Activated naive CD4-positive, alpha-beta T cell treated with Interleukin-2 at 50 U/mL for 16 hours (primary cell): ENCODE measurements at places on chromosomes 2 and 18.

DNA sequence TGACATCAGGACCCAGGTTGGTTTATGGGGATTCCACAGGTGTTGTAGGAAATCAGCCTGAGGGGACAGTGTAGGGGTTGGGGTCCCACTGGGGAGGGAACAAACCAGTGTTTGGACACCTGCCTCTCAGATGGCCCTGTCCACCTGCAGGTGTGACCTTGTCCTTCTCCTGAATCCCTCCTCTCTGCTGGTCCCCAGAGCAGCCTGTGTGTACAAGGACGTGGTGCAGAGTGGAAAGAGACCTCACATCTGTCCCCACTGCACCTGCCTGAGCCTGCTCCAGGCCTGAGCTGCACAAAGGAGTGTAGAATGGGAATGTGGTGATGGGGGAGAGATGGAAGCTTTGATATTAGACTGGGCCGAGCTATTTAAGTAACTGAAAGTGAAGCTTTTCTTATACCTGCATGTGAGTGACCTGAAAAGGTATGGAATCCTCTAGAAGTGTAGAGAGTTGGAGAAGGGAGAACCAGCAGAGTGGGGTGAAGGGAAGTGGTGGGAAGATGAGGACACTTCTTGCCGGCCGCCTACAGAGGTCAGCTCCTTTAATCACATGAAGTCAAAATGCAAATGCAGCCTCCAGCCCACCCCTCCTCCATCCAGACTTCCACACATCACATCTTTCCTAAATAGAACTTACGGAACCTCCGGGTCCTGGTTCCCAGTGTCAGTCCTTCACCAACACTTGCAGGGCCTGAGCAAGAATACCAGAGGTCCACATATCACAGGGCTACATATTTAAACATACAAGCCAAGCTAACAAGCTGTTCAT is 89.3 kb upstream of the SMAD2 start:
- no peak for DNase-seq

- DNase-seq = no peak
Measured at GRCh38 chr2:63057249-63058143, 6.9 kb downstream of the OTX1 start.

- DNase-seq = no peak
Measured at GRCh38 chr18:42654556-42654955, 460.9 kb downstream of the RIT2 start.

- DNase-seq = no peak
Measured at GRCh38 chr2:48306409-48307284, 223.3 kb upstream of the STON1 start.

- no peak for DNase-seq
Measured at GRCh38 chr2:108605947-108606346, 71.7 kb downstream of the LIMS1 start.

DNA sequence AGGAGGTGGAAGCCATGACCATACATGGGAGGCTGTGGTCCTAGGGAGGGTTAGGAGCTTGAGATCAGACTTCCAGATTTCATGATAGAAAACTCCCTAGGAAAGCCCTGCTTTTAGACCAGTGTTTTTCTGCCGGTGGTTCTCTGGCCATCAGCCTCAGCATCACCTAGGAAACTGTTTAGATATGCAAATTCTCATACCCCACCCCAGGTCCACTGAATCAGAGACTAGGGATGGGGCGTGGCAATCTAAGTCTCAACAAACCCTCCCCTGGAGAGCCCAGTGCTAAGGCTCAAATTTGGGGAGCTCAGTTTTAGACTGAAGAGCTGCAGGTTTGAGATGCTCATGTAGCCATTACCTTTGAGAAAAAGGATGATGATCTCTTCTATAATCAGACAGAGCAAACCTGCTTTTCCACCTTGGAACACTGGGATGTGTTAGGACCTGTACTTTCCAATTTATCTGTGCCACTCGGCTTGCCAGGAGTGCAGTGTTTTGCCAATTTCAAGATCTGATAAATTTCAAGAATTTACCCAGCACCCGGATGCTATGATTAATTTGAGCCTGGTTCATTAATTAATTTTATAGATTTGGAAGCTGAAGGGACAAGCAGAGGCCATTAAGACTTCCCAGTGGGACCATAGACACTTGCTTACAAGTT is 31.5 kb upstream of the LYPD6B start:
- DNase-seq = no peak

- no peak for DNase-seq
Measured at GRCh38 chr2:33496150-33496549, 19.7 kb downstream of the RASGRP3 start.

DNA sequence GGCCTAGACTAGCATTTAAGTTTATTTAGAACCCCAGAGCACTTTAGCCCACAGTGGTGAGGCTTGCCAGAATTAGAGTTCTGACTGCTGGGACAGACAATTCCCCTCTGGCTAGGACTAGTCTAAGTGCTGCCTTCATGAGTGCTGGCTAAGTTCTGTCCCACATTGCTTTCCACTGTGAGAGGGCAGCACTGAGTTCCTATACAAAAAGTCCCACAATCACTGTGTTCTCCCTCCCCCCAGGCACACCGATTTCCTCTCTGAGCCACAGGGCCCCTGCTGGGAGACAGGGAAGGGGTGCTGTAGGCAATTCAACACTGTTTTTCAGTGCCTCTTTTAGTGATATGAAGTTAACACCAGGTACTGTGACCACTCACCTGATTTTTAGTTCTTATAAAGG is 310.9 kb downstream of the DLGAP1 start:
- no peak for DNase-seq

- no peak for DNase-seq
Measured at GRCh38 chr2:72394541-72395070, 246.9 kb upstream of the CYP26B1 start.

GRCh38 chr2:222492683-222493082 is 68.3 kb downstream of the SGPP2 start:
- no peak for DNase-seq

DNA sequence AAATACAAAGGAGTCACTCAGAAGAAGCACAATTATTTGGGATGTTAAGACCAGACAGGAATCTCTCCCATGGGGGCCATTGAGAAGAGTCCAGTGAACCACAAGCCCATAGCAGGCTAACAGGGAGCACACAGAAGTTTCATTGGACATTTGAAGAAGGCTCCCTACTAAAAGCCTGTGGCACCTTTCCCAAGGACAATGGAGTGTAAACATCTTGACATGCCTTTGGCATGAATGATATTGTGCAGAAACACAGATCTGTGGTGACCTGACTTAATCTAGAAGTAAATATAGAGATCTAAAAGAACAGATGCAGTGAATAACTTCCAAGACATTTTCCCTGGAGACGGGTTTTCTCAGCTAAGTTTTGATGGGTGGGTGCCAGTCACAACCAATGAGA is 221.5 kb downstream of the EPHA4 start:
- no peak for DNase-seq

DNA sequence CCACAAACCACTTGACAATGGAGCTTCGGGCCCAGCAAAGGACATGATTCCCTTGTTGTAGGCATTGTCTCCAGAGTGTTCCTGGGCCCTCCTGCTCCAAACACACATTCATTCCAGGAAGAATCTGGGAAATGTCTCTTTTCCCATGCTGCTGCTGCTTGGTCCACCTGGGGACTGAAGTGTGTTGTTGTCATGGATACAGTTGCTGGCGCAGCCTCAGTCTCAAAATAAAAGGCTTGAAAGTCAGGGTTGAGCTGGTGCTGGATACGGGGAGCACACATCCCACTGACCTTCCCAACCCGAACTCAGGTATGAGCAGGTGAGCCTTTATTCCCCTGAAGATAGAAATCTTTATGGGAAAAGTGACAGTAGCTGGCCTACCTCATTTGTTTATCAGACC is 30.6 kb upstream of the SPP2 start:
- DNase-seq = no peak

DNA sequence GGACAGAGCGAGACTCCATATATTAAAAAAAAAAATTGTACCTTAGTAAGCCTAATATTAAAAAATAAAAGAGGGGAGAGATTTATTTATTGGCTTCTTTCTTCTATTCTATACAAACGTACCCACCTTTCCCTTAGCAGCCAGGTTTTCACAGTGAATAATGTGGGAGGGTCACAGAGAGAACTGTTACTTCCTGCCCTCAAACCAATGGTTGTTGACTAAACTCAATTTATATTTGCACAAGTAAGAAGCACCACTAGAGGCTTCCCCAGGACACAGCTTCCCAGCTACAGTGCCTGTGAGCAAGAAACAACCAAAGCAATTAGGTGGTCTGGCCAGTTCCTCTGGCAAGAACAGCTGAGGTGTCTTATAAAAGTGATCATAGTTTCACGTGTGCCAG is 28.9 kb upstream of the GALR1 start:
- DNase-seq = no peak

GRCh38 chr2:71746946-71747501 is 293.7 kb downstream of the DYSF start:
- DNase-seq = no peak

- DNase-seq = no peak
Measured at GRCh38 chr2:134500211-134500935, 218.4 kb downstream of the TMEM163 start.

- DNase-seq = no peak
Measured at GRCh38 chr2:138155304-138155703, 191.0 kb downstream of the HNMT start.

DNA sequence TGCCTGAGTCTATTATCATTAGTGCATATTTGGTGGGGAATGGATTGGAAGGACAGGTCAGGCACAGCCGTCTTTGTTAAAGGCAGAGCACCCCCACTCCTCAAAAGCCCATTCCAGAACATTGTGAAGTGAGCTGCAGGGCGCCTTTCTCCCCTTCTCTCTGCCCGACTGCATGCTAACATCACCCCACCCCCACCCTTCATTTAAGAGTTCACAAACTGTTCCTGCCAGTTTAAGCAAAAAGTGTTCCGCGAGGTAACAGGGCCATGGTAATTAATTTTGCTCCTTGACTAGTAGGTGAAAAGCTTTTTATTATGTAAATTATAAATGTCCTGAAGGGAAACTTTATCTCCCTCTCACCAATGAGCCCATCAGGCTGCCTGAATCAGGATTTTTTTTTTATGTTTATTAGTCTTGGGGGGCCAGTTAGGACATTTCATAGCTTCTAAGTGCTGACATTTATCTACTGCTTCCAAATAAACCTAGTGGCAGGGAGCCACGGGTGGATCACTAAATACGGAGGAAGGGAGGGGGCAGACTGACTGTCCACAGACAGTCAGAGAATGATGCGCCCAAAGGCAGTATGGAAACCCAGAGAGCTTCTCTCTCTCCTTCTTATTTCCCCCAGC is 99.4 kb downstream of the FTCDNL1 start:
- DNase-seq = no peak

GRCh38 chr18:74834424-74835309 is 237.0 kb downstream of the ZNF407 start:
- DNase-seq = no peak

DNA sequence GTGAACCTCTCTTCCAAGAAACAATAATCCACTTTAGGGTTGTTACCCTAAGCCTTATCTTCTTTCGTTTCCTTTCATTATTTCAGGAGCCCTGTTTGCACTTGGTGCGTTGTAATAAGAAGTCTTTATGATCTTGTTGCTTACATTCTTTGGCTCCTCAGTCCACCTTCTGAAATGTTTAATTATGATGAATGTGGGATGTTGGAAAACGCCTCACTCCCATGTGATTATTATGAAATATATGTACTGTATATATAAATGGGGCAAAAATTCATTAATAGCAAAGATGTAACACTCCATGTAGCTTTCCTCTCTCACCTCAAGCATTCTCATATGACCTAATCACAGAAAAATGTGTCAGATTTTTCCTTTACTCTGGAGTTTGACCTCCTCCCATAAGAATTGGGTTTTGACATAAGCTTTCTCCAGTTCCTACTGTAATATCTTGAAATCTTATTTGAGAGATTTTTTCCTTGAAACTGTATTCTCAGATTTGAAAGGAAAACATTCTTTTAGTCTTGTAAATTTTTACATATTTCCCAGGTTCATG is 397.2 kb upstream of the FANCL start:
- no peak for DNase-seq

- peak; percentile 15 for DNase-seq
Measured at GRCh38 chr2:36507408-36507812, 90.6 kb downstream of the FEZ2 start.

DNA sequence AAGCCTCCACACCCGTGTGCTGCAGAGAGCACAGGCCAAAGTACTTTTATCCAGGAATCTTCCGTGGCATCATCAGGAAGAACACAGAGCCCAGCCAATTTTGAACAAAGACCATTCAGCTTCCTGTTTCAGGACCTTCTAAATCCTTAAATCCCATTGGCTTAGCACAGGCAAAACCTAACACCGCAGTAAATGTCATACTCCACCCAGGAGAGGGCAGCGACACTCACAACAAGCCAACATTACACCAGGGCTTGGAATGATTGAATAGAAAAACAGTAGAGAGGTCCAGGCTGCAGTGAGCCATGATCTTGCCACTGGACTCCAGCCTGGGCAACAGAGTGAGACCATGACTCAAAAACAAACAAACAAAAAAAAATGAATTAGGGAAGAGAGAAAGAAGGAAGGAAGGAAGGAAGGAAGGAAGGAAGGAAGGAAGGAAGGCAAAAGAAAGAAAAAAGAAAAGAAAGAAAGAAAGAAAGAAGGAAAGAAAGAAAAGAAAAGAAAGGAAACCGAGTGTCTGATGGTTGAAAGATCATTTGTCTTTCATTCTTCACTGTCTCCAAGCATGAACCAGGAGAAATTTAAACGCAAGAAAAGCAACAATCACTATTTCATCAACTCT is 144.6 kb upstream of the SATB2 start:
- no peak for DNase-seq

- no peak for DNase-seq
Measured at GRCh38 chr2:128775914-128776285, 457.2 kb upstream of the HS6ST1 start.

DNA sequence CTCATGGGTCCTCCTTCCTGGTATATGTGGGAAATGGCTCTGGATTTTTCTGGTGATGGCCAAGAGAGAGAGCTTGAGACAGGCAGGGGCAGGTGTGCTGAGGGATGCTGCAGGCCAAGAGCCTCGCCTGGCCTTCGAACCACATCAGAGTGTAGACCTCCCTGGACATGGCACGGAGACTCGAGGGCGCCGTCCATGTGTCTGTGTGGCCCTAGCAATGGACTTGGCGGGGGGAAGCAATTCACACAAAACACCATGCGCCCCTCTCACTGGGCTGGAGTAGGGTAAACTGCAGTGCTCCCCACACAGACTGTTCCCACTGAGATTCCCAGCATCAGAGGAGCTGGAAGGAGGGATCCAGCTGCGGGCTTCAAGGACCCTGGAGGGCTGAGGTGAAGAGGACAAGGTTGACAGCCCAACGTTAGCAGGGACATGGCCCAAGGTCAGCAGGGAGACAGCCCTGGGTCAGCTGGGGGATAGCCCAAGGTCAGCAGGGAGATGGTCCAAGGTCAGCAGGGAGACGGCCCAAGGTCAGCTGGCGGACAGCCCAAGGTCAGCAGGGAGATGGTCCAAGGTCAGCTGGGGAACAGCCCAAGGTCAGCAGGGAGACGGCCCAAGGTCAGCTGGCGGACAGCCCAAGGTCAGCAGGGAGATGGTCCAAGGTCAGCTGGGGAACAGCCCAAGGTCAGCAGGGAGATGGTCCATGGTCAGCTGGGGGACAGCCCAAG is 75.4 kb upstream of the HDAC4 start:
- no peak for DNase-seq

- no peak for DNase-seq
Measured at GRCh38 chr18:9022397-9023155, 79.9 kb upstream of the NDUFV2 start.

- DNase-seq = peak; percentile 52
Measured at GRCh38 chr2:113080134-113080533, 12.4 kb downstream of the IL1F10 start.

GRCh38 chr2:119317554-119317953 is 49.1 kb downstream of the C2orf76 start:
- DNase-seq = no peak

- no peak for DNase-seq
Measured at GRCh38 chr2:134782792-134783191, 55.6 kb upstream of the ACMSD start.

- DNase-seq = no peak
Measured at GRCh38 chr18:8121101-8121500, 488.1 kb upstream of the RAB12 start.
